ENCODE measurements at places on chromosomes 16 and 17.

- DNase-seq: no peak
Measured at GRCh38 chr16:69511651-69512050, 54.1 kb upstream of the NFAT5 start.

- DNase-seq: no peak
Measured at GRCh38 chr16:31273676-31274075, 13.9 kb downstream of the ITGAM start.

DNA sequence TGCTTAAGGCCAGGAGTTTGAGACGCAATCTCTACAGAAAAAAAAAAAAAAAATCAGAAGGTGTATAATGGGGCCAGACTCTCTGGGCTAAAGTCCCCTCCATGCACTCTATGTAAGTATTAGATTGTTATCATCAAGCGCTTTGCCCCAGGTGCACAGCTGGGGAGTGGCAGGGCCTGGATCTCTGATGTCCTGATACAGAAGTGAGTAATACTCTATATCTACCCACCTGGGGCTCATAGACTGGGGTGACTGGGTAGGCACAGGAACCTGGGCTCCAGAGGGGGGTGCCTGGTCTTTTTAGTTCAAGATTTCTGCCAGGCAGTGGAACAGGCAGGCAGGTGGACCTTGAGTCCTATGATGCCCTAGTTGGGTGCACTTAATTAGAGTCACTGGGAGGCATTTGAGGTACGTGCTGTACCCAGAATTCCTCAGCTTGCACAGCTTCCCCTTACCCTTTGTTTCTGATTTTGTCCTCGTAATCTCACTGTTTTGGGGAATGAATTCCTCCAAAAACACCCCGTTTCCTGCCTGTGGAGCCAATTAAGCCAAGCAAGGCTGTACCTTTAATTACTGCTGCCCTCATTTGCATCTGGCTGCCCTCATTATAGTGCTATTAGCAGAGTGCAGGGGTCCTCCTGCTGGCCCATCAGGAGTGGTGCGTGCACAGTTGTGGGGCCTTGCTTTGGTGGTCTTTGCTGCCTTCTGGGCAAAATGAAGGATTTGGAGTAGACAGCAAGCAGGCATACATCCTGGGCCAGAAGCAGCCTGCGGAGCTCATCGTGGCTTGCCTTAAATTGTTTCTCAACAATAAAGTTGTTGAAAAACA is 239.0 kb downstream of the SNX29 start:
- no peak for DNase-seq

DNA sequence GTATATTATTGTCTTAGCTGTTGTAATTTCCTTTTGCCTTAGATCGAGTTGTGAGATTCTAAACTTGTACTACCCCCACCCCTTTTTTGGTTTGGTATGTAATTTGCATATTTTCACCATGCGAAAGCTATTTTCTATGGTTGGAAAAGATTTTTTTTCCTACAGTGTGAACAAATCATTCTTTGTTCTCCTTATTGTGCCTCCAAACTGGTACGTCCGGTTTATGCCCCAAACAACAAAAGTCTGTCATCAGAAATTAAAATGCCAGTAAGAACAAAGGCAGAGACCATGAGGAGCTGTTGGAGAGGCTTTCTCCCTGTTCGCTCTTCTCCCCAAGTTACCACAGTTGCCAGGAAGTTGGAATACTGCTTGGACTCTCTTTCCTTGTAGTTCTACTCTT is 66.1 kb downstream of the BCAS3 start:
- no peak for DNase-seq

DNA sequence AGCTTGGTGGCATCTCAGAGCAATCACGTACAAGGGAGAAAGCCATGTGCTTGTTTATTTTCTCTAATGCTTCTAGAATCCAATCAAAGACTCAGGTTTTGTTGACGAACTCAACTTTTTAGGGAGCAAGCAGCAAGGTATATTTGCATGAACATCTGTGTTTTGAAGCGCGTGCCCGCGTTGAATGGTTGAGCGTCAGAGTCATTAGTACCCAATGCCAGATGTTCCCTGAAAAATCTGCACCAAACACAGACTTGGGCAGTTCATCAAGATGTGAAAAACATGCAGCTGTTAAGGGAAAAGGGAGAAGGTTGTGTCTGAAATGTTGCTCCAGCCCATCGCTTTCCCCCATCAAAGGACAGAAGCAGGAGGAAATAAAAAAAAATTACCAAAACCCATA is 170.4 kb downstream of the SNX29 start:
- DNase-seq: no peak

GRCh38 chr17:2954898-2955445 is 108.4 kb downstream of the OR1D5 start:
- no peak for DNase-seq

GRCh38 chr17:12987120-12987519 is 30.7 kb downstream of the ELAC2 start:
- DNase-seq: no peak

DNA sequence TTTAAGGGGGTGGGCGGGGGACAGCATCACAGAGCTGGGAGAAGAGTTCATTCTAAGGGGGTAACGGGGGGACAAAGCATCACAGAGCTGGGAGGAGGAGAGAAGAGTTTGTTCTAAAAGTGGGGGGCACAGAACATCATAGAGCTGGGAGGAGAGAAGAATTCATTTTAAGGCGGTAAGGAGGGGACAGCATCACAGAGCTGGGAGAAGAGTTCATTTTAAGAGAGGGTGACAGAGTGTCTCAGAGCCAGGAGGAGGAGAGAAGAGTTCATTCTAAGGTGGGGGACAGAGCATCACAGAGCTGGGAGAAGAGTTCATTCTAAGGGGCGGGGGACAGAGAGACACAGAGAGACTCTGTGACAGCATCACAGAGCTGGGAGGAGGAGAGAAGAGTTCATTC is 27.8 kb downstream of the ENDOV start:
- no peak for DNase-seq

DNA sequence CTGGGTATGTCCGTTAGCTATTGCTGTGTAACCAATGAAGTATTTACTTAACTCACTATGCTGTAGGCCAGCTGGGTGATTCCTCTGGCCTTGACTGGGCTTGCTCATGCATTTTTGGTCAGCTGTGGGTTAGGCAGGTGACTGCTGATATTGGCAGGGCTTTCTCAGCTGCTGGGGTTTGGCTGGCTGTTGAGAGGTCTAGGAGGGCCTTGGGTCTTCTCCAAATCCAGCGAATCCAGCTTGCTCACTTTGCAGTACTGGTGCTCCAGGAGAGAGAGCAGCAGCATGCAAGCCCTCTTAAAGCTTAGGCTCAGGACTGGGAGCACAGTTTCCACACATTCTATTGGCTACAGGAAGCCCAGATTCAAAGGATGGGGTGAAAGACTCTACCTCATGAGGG is 270.1 kb downstream of the PHKB start:
- no peak for DNase-seq

DNA sequence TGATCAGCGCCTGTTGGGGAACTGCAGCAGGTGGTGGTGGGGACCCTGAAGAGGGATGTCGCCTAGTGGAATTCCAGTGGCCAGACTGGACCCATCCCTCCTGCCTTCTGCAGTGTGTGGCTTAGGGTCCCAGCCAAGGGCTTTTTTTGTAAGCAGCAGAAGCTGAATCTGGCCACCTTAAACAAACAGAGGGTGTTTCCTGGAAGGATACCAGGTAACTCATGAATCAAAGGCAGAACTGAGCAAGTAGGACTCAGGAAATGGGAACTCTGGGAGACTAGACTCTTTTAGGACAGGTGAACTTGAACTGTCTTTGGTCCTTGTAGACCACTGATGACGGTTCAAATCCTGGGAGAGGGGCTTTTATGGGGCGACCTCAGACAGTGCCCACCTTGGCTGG is 124.0 kb downstream of the ABCC6 start:
- no peak for DNase-seq

DNA sequence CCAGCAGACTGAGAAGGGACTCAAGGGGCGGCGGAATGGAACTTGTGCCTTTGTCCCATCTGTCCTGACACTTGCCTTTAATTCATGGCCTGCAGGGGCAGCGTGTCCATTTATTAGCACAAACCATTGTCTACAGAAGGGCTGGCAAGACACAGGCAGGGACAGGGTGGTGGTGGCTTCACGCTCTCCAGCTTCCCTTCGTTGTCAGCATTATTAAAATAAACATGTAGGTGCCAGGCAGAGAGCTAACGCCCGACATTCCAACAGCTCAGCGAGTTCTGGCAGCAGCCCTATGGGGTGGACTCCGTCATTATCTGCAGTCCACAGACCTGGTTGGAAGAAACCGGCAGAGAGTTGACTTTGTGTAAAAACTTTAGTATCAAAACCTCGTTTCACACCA is 16.3 kb downstream of the DNAI2 start:
- DNase-seq: no peak

- DNase-seq: no peak
Measured at GRCh38 chr16:48318630-48319029, 66.6 kb downstream of the SIAH1 start.

- no peak for DNase-seq
Measured at GRCh38 chr16:78768718-78769117, 669.3 kb downstream of the WWOX start.

DNA sequence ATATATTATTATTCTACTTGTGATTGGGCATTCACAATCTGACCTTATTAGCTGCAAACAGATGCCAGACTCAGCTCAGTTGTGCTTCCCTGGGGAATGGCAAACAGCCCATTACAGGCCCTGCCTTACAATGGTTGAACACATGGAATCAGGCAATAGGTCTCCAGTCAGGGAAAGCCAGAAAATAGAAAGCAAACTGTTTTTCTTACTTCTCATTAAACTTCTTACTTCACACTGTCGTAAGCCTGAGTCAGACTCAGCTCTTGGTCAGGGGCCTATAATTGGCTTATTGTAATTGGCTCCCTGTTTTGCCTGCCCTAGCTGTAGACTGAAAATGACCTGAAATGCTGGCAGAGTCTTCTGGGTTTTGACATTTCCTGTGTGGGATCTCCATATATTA is 77.0 kb upstream of the CA10 start:
- no peak for DNase-seq

GRCh38 chr16:26497896-26498295 is 568.8 kb upstream of the C16orf82 start:
- DNase-seq: no peak

DNA sequence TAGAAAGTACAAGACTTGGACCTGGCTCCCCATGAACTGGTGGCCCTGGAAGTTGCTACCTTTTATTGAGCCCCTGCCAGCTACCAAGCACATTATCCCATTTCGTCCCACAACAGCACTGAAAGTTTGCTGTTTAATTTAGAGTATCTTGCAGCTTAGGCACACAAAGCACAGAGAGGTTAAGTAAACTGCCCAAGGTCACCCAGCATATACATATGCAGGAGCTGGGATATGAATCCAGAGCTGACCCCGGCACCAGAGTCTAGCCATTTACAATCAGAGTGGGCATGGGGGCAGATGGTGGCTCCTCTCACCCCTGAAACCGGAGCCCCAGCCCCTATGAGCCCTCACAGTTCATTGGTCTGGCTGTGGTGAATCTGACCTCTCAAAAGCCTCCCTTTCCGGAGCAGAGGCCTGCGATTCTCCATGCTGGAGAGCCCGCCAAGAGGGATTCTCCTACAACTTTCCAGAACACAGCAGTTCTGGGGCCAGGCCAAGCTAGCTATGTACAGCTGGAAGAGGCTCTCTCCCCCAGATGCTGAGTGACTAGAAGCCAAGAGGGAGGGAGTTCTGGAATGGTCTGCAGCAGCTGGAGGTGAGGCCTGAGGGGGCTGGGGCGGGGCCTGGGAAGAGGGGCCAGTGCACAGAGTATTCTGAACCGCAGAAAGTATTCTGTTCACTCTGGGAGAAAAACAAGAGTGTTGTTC is 58.3 kb downstream of the SREBF1 start:
- DNase-seq: no peak

DNA sequence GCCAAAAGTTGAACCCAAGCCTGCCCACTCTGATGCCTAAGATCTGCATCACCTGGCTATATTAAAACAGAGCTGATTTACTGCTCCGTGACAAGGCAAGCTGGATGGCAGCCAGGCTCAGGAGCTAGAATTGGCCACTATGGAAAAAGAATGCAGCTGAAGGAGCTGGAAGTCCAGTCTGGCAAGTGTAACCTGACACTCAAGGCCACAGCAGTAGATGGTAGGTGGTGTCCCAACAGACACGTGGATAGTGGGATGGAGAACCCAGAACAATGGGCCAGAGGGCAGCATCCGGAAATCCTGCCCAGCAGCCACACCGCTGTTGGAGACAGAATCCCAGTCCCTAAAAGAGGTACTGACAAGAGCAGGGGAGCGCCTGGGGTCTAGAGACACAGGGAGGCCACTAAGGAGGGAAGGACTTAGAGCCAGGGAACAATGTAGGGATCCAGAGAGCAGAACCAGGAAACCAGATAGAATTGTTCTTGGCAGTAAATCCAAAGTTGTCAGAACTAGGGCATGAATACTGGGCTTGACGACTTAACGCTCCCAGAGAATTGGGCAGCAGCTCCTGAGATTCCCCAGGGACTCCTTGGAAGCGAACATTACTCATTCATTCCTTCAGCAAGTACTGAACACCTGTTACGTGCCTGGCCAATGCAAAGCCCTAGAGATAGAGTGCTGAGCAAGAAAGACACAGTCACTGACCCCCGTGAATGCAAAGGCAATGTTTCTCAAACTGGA is 85.7 kb downstream of the CDYL2 start:
- no peak for DNase-seq

DNA sequence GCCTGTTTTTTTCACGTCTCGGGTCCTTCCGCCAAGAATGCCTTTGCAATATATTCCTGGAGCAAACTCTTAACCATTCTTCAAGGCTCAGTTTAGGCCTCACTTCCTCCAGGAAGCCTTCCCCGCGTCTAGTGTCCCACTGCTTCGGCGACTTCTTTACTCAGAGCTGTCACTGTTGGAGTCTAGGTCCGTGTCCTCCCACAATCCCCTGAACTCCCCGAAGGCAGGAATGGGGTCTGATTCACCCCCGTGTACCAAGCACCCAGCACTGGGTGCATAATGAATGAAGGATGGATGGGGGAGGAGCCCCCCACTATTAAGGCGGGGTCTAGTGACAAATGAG is 508 bp downstream of the MATCAP1 start:
- no peak for DNase-seq

DNA sequence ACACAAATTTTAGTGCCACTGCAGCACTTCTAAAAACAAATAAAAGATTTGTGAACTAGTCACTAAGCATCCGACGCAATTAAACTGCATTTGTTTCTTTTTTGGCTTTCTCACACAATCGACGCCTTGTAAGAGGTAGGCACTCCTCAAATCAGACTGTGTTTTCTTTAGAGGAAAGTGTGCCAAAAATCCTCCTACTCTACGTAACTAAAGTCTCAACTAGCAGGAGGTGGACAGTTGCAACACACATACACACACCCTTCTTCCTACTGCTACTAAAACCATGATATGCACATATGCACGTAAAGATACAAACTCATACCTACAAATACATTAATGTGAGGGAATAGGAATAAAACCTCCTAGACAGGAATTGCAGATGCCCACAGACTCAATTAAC is 844.7 kb upstream of the SOX9 start:
- no peak for DNase-seq
